ENCODE measurements at places on chromosomes 7 and 10. TPM values are rescaled to one million over a fixed set of nuclear protein-coding genes. Genes with fewer than 3 reads are reported as not detected.
A peak's percentile ranks its signal among the peaks of the same experiment; 100 is the strongest.

Gene ZP3
- 15.7 TPM for total RNA-seq

DNA sequence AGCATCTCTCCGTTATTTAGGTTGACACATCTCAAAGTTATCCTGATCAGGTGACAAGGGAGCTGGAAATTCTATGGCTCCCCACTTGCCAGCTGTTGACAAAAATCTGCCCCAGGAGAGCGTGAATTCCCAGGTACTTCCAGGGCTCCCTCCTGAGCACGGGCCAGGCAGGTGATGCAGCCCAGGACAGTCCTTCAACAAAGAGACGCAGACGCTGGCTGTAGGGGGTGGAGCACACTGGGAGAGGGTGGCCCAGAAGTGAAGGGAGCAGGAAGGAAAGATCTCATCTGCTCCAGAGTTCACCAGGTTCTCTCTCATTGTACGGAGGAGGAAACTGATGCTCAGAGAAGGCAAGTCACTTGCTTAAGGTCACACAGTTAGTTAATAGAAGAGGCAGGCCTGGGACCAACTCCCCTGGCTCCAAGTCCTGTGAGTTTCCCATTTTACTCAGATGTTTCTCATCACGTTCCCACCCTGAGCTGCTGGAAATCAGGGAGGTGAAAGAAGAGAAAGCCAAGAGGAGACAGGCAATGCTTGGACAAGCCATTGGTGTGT is 41.0 kb upstream of the CHST3 start:
- no peaks in the 10 kb centered on the region for H3K4me1 ChIP-seq
- no peak overlapping the region for H3K27ac ChIP-seq
- H3K4me3 ChIP-seq, result no peak overlapping the region

DNA sequence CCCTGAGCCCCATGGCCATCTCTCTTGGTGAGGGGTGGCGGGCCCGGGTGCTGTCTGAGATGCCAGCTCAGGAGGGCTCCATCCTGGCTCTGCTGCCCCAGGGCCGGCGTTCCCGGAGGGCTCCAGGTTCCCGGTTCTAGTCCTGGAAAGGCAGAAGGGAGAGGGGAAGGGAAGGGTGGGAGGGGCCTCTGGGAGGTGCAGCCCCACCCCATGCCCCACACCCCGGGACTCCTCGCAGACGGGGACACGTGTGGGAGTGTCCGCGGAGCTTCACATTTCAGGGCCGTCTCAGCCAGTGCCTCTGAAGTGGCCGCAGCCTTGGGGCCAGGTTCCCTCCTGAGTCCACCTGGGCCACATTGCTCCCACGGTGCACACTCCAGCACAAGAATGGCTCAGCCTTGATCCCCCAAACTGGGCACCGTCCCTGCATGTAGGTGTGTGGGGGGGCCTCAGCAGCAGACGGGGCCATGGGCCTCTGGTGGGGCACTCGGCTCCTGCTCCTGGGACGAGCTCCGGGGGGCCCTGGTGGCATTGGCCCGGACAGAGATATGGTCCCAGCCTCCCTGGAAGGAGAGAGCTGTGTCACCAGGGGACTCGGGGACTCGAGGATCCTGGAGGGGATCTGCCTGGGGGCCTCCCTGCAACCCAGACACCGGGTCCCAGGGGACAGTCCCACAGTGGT is 5.8 kb downstream of the BHLHA15 start:
- H3K27ac ChIP-seq, result no peak overlapping the region
- H3K36me3 ChIP-seq, result peaks cover 3% of the 10 kb centered on the region
- H3K4me3 ChIP-seq, result no peak overlapping the region
- DNase-seq, result no peak
- H3K4me1 ChIP-seq, result no peaks in the 10 kb centered on the region

Gene STEAP1B
- 1.4 TPM for total RNA-seq

- no peak overlapping the region for H3K27ac ChIP-seq
- no peak overlapping the region for H3K4me3 ChIP-seq
- peaks cover 3% of the 10 kb centered on the region for H3K4me1 ChIP-seq
- H3K27me3 ChIP-seq, result no peaks in the 10 kb centered on the region
- DNase-seq, result no peak
These were observed 87.5 kb downstream of the GSAP start for GRCh38 chr7:77328669-77329068.

Gene DPY19L1
- 46.1 TPM for total RNA-seq

- H3K27ac ChIP-seq, result no peak overlapping the region
- no peaks in the 10 kb centered on the region for H3K36me3 ChIP-seq
- no peaks in the 10 kb centered on the region for H3K27me3 ChIP-seq
These were observed 10.5 kb upstream of the CRPPA start for GRCh38 chr7:16431646-16432424.

- no peaks in the 10 kb centered on the region for H3K4me1 ChIP-seq
- no peak for DNase-seq
These were observed 26.1 kb downstream of the DNAJC9 start for GRCh38 chr10:73220989-73221388.

- no peak overlapping the region for H3K4me3 ChIP-seq
- no peak overlapping the region for H3K27ac ChIP-seq
- H3K4me1 ChIP-seq, result no peaks in the 10 kb centered on the region
- DNase-seq, result no peak
- no peaks in the 10 kb centered on the region for H3K36me3 ChIP-seq
- H3K27me3 ChIP-seq, result no peaks in the 10 kb centered on the region
These were observed 484.5 kb downstream of the PLXDC2 start for GRCh38 chr10:20300735-20301134.

GRCh38 chr10:49605939-49606509 is 4.1 kb upstream of the SLC18A3 start:
- H3K27ac ChIP-seq, result no peak overlapping the region
- no peaks in the 10 kb centered on the region for H3K36me3 ChIP-seq
- no peaks in the 10 kb centered on the region for H3K4me1 ChIP-seq
- no peak for DNase-seq
- no peak overlapping the region for H3K4me3 ChIP-seq
- peaks cover 36% of the 10 kb centered on the region for H3K27me3 ChIP-seq

DNA sequence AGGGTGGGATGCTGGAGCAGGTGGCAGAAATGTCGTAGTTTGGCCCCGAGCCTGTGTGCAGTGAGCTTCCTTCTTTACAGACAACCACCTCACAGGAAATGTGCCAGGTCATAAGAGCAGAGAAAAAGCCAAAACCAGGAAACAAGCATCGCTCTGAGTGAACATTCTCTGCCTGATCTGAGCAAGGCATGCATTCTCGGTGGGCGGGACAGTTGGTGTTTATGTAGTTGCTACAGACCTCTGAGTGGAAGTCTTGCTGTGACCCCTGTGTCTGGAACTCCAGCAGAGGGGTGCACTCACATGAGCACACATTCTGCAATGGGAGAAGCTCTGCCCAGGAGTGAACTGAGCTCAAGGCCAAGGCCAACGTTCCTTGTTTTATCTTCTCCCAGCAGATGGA is 230.1 kb downstream of the TCERG1L start:
- no peaks in the 10 kb centered on the region for H3K36me3 ChIP-seq
- no peaks in the 10 kb centered on the region for H3K4me1 ChIP-seq
- no peaks in the 10 kb centered on the region for H3K27me3 ChIP-seq
- peak; percentile 30 for DNase-seq
- H3K4me3 ChIP-seq, result no peak overlapping the region
- no peak overlapping the region for H3K27ac ChIP-seq

Gene ASZ1
- total RNA-seq, result 0.06 TPM

DNA sequence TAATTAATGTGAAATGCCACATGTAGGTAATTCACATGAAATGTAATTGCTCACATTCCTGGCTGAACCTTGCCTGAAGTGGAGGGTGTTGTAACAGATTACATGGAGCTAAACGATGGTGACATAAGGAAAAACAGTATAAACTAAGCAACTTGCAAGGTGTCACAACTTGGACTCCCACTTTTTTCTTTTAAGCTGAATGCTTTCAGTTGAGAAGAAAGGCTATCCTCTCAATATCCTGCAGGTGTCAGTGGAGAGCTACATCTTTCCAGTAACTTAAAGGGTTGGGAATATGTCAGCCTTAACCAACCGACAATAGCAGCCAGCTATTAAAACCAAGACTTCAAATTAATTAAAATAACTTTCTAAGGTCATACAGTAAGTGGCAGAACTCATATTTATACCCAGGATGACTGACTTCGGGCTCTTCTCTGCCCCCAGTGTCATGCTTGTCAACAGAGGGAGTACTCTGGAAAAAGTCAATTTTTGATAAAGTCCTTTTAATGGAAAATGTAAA is 33.7 kb downstream of the NRBF2 start:
- H3K4me3 ChIP-seq, result no peak overlapping the region
- H3K4me1 ChIP-seq, result peaks cover 4% of the 10 kb centered on the region

DNA sequence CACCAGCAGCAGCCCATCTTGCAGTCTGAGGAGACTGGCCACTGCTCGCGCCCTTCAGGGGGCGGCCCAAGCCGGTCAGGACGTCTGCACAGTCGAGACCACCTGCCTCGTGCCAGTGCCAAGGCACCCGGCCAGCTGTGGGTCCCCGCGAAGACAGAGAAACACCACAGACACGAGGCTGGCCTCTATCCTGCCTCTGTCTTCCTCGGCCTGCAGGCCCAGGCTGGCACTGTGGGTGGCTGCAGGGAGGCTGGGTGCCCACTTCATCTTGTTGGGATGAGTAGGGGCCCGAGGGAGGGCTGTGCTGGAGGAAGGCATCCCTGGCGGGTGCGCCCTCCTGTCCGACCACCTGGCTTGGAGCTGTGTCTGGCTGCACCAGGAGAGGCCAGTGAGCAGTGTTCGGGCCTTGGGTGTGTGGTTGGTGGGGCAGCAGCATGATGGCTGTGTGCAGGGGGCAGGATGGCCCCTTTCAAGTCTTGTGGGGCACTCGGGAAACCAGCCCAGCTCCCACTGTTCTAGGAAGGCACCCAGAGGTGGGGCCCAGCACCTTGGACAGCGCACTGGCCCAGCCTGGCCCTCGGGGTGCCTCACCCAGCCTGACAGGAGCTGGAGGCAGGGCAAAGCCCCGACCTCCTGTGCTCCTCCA is 7.3 kb downstream of the DPYSL4 start:
- H3K36me3 ChIP-seq, result no peaks in the 10 kb centered on the region
- no peaks in the 10 kb centered on the region for H3K27me3 ChIP-seq
- no peak overlapping the region for H3K27ac ChIP-seq
- H3K4me1 ChIP-seq, result no peaks in the 10 kb centered on the region
- no peak overlapping the region for H3K4me3 ChIP-seq

Gene PPP1R9A
- 25.1 TPM for total RNA-seq

DNA sequence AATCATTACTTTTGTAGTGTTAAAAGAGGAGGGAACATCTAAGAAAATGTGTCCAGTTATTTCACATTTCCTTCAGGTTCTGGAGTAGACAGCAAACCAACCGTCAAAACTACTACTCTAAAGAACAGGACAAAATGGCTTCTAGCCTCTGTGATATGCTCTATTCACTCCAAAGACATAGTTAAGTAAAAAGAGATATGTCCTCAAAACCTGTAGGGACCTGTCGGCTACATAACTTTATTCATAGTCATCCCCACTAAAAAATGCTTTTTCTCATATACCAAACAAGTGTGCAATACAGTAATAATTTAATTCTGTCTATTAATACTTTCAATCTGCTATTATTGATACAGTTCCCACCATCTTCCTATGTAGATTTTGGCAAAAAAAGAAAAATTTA is 642.8 kb upstream of the LRRTM3 start:
- no peaks in the 10 kb centered on the region for H3K27me3 ChIP-seq
- DNase-seq, result no peak
- no peak overlapping the region for H3K27ac ChIP-seq
